Activated CD4-positive, alpha-beta T cell treated with anti-CD3 and anti-CD28 coated beads, Interleukin-2, amount 50 U/mL, for 24 hours (primary cell): ENCODE measurements at places on chromosomes 4 and X.

DNA sequence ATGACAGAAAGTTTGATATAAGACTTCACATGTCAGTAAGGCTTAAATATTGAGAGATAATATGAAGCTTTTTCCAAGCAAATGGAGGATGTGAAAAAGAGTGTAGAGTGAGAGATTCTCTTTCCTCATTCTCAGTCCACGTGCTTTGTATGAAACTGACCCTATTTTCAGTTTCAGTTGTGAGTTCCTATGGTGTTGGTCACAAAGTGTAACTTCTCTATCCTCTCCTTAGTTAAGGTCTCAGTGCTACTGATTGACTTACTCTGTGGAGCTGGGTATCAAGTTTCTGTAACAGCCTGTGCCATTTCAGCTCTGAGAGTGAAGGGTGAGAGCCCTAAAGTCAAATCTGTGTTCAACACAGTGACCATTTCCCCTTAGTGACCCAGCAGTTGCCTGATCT, 277.2 kb downstream of the EPHA5 start:
- DNase-seq, result no peak

GRCh38 chr4:96375367-96375766, 535.5 kb downstream of the PDHA2 start:
- DNase-seq, result no peak

DNA sequence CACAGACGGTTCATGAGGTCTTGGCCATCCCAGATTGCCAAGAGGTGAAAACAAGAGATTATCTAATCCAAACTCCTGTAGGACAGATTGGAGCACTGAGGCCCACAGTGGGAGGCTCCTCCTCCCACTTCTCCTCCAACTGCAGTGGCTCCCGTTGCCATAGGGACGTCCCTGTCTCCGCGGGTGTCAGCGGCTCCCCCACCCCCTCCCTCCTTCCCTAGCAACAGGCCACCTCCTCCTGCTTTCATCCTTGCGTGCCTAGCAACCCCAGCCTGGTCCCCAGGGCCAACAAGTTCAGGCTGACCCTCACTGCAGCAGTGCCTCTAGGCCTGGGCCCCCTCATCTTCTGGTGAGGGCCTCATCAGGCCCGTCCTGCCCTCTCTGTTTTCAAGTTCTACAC, 6.8 kb upstream of the IQSEC2 start:
- no peak for DNase-seq

- DNase-seq, result no peak
Observed at GRCh38 chr4:51859476-51860031, 16.6 kb downstream of the DCUN1D4 start.

GRCh38 chrX:136662104-136662503, 14.1 kb downstream of the CD40LG start:
- no peak for DNase-seq

GRCh38 chrX:97096385-97096784, 212.7 kb downstream of the RPA4 start:
- no peak for DNase-seq

DNA sequence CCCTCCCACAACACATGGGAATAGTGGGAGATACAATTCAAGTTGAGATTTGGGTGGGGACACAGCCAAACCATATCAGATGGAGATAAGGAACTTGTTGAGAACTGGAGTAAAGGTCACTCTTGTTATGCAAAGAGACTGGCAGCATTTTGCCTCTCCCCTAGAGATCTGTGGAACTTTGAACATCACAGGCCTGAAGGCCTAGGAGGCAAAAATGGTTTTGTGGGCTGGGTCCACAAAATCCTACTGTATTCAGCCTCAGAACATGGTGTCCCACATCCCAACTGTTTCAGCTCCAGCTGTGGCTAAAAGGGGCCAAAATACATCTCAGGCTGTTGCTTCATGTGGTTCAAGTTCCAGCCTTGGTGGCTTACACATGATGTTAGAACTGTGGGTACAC, 1247.8 kb upstream of the IGFBP7 start:
- DNase-seq, result no peak

DNA sequence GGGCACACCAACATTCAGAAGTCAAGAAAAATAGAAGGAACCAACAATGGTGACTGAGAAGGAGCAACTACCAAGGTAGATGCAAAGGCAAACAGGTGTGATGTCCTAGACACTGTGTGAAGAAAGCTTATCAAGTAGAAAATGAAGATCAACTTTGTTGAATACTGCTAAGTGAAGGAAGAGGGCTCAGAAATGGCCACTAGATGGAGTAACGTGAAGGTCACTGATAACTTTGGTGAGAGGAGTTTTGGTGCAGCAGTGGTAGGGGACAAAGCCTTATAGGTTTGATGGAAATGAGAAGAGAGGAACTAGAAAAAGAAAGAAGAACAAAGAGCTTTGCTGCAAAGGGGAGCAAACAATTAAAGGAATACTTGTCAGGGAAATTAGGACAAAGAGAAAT, 23.5 kb downstream of the OTC start:
- DNase-seq, result no peak

- DNase-seq, result no peak
Observed at GRCh38 chrX:116111497-116111896, 59.0 kb upstream of the AGTR2 start.

GRCh38 chr4:150145946-150146340, 67.7 kb downstream of the DCLK2 start:
- no peak for DNase-seq

DNA sequence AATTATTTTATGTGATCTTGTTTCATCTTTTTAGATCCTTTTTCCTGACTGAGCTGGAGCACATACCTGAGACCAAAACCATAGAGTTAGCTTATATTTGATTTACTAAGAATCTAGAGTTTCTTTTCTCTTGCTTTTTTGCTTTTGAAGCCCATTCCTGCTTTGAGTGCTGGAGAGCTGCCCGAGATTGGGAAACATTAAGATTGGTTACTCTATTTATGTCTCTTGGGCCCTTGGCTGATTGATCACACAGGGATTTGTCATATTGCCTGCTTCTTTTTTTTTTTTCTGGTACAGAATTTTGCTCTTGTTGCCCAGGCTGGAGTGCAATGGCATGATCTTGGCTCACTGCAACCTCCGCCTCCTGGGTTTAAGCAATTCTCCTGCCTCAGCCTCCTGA, 73.9 kb downstream of the REPS2 start:
- no peak for DNase-seq

DNA sequence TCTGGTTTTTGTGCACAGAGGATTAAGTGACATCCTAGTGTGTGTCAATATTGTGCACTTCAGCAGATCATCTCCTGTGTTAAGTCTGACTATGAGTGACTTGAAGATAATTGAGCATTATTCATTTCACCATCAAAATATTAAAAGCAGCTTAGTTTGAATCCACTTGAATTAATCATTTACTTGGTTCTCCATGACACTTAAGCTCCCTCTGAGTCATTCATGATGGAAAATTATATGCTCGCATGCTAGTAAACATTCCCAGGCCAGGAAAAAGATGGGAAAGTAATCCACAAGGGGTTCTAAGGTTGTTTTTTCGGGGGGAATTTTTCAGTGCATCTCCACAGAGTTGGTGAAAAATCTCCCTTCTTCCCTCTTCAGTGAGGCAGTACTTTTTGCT, 97.2 kb upstream of the EOLA2 start:
- no peak for DNase-seq
